ENCODE measurements at places on chromosomes 16 and 17.
A peak's percentile ranks its signal among the peaks of the same experiment; 100 is the strongest.

- peak; percentile 9 for DNase-seq
These were observed 3.9 kb downstream of the LPO start for GRCh38 chr17:58242171-58242784.

DNA sequence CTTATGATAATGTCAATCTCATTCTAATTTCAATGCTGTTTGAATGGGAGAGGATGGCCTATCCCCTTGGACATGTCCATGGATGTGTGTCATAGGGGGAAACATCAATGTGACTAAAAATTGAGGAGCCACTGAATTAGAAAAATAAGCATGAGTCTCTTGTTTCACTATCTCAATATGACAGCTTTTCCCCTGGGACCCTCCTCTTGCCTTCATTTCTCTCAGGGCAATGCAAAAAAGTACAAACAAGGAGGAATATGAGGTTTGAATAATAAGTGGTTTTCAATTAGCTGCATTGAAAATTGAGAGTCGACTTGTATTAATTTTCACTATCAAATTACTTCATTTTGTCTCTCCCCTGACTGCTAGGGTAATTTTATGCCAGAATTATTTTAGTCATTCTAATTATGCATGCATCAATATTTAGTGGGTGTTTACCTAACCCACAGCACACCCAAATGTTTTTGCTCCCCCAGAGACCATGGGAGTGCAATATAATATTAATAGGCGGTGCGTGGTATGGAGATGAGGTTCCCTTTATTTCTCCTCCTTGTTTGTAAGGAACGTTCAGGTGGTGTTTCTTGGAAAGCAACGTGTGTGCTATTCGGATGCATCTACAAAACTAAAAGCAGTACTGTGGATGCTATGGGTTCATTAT is 6.8 kb upstream of the SDR42E1 start:
- peak; percentile 67 for DNase-seq

DNA sequence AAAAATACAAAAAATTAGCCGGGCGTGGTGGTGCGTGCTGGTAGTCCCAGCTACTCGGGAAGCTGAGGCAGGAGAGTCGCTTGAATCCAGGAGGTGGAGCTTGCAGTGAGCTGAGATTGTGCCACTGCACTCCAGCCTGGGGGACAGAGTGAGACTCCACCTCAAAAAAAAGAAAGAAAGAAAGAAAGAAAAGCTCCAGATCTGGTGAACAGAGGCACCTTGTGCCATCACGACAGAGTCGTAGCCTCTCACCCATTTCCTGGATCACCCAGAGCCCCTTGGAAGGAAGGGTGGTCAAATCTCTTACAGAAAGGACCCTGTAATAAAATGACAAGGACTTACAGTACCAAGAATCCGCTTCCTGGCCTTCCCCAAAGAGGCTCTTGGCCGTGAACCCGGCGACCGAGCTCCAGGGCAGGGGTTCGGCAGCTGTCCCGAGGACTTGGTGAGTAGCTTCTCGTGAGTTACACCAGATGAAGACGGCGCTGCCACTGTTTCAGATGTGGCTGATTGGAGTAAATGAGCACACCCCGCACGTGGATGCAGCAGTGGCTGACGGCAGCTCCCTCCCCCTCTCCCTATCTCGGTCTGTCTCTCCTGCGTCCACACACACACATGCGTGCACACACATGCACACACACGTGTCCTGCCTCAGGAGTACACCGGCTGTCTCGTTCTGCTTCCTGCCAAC is 13.5 kb downstream of the LGALS3BP start:
- peak; percentile 28 for DNase-seq

GRCh38 chr16:86573646-86574508 is 4.5 kb upstream of the FOXL1 start:
- no peak for DNase-seq

DNA sequence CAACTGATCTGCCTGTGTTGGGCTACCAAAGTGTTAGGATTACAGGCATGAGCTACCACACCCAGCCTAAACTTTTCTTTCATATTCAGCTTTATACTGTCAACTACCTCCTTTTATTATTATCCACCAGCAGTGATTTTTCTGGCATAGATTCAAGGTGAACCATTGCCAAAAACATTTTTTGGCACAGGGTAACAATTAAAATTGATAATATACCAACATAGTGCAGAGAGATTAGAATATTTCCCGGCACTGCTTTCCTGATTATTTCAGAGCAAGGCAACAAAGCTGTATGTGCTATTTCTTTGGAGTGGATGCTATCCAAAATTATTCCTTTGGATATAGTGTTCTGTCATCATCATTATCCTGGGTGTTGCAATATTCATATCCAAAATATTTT is 781.6 kb upstream of the SOX9 start:
- no peak for DNase-seq

All from brain (organoid and tissue), 16 donors.